Activated CD4-positive, alpha-beta T cell treated with anti-CD3 and anti-CD28 coated beads, Interleukin-2, amount 50 U/mL, for 48 hours (primary cell): ENCODE measurements at places on chromosomes 3 and 15.

GRCh38 chr15:34993412-34993811 is 5.3 kb upstream of the ZNF770 start:
- peak; percentile 24 for DNase-seq

DNA sequence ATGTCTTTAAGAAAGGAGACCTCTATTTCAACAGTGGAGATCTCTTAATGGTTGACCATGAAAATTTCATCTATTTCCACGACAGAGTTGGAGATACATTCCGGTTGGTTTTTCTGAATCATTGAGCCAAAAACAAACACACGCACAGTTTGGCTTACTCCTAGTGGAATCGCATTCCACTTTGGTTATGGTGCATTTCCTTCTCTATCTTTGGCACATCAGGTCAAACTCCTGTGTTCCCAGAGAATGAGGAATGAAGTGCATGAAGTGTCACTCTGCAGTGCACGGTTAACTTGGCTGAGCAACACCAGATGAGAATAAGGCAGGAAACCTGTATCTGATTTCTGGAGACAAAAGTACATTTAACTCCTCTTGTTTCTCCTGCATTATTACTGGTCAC is 38.5 kb downstream of the HDC start:
- DNase-seq, result no peak

DNA sequence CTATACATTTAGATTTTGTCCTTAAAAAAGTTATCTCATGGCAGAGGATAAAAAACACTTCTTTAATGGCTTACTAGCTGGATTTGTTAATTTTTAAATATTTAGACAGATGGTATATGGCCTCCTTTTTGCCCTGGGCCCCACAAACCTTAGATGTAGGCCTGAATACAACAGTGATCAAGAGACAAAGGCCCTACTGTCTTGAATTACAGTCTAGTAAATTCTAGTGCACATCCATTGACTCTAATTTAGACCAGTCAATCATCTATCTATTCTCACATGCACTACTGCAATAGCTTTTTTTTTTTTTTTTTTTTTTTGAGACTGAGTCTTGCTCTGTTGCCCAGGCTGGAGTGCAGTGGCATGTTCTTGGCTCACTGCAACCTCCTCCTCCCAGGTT is 452.8 kb downstream of the FHIT start:
- DNase-seq, result no peak

DNA sequence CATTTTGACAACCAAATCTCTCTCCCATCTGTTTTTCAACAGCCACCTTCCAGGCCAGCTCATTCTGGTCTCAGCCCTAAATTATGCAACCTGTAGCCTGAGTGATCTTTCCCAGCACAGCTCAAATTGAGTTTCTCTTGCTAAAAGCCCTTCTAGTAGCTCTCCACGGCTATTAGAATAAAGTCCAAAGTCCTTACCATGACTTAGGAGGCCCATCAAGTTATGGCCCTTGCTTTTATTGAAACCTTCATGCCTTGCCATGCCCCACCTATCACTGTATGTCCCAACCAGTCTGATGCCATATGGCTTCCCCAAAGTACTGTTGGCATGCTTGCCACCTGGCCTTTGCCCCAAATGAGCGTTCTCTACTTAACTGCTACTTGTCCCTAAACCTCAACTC is 303.5 kb upstream of the GADL1 start:
- DNase-seq, result no peak

DNA sequence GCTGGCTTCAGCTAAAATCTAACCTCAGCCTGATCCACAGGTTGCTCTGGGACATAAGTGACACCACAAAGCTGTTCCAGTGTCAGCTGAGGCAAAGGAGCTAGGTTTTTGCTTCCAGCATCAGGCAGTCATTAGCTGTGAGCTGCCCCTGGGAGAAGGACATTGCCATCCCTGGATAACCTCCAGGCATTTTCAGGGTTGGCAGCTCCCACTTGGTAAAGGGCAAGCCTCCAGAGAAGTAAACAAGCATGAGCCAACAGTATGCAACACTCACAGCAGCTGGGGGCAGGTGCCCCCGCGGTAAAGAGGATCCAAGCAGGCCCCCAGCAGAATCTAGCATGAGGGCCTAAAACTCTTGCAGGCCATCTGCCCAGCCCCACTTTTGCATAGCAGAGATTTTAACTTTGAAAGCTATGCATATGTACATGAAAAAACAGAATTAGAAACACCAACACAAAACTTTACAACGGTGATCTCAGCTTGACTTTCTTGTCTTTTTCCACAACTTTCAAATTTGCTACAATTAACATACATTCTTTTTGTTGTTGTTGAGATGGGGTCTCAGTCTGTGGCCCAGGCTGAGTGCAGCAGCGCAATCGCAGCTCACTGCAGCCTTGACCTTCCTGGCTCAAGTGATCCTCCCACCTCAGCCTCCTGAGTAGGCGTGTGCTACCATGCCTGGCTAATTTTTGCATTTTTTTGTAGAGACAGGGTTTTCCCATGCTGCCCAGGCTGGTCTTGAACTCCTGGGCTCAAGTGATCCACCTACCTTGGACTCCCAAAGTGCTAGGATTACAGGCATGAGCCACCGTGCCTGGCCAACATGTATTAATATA is 83.8 kb upstream of the TPM1 start:
- DNase-seq, result no peak

GRCh38 chr3:69562020-69562419 is 176.1 kb upstream of the FRMD4B start:
- DNase-seq, result no peak

- no peak for DNase-seq
Observed at GRCh38 chr3:37945156-37945806, 45.3 kb upstream of the VILL start.

- no peak for DNase-seq
Observed at GRCh38 chr3:178482981-178483380, 53.3 kb upstream of the KCNMB2 start.

DNA sequence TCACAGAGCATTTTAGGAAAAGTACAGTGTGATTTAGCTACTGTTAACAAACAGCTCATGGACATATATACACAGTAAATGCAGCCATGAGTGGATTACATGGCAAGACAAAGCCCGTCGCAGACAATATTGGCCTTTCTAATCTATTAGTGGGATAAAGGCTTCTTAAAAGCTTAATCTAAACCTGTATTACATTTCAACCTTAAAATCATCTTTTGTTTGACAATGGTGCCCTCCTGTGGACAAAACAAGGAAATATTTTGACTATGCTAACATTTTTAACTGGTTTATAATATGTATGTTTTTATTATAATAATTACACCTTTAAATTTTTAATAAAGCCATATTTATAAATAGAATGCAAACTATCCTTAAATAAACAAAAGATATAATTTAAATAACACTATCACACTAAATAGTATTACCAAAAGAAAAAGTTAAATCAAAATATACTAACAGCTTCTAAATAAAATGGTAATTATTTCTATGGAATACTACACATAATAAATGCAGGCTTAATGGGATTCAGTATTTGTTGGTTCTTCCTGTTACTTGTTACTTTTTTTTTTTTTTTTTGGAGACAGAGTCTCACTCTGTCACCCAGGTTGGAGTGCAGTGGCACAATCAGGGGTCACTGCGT is 38.6 kb downstream of the TAFA4 start:
- DNase-seq, result no peak

DNA sequence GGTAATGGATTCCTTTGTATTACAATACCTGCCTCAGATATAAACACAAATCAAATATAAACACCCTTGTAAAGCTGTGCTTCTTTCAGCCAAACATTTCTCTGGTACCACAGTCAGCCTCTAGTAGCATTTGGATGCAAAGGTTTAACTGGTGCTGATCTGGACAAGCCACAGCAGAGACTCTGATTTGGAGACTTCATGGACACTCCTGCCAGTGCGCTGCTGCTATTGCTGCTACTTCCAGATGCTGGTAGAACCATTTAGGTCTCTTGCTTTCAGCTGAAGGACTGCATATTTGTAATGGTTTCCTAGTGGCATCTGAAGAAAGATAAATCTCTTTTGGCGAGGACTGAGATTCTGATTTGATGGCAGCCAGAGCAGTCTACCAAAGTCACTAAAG is 36.9 kb downstream of the NCK1 start:
- DNase-seq, result no peak

DNA sequence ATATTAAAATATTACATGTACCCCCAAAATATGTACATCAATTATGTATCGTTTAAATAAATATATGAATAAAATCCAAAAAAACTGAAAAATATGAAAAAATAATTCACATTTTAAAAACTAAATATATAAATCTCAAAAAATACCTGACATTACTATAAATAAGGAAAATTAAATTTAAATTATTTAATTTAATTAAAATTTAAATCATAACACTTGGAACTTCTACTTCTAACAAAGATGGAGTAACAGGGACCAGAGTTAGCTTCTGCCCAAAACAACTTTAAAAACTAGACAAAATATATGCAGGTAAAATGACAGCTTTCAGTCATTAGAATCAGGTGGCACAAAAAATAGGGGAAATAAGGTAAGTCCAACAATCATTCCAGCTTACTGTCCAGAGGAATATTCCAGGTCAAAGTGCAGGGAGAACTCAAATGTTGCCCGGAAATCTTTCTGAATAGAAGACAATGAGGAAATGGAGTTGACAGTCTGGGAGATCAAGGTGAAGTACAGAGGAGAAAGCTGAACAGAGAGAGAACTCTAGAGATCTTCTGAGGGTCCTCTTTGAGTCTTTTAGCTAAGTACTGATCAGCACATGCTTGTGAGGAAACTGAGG is 207.7 kb upstream of the ATP11B start:
- no peak for DNase-seq

GRCh38 chr3:134699141-134699711 is 48.4 kb upstream of the KY start:
- DNase-seq, result no peak

DNA sequence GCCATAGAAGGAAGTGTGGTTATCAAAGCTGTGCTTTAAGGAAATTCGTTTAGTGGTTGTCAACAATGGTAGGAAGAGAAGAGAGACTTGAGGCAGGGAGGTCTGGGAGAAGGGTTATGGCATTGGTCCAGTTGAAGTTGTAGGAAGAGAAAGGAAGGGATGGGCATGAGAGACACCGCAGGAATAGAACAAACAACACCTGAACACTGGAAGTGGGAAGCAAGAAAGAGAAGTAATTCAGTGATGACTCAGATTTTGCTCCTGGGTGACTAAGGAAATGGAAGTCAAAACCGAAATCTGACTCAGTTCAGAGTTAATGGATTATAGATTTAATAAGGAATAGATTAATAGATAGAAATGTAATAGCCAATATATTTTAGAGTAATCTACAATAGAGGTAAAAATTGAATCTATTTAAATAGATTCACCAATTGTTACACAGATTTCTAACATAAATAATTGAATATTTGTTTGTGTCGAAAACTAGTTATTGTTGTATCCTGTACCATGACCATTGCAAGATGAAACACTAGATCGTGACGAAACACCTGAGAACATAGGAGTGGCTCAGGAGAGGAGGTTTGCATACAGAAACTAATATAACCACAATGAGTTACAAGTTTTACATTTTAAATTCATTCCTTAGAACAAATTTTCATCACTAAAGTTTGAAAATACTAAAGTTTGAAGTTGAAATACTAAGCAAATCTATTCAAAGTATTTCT is 36.0 kb downstream of the THBS1 start:
- DNase-seq, result no peak

- no peak for DNase-seq
Observed at GRCh38 chr15:101145362-101145761, 106.5 kb downstream of the CHSY1 start.

DNA sequence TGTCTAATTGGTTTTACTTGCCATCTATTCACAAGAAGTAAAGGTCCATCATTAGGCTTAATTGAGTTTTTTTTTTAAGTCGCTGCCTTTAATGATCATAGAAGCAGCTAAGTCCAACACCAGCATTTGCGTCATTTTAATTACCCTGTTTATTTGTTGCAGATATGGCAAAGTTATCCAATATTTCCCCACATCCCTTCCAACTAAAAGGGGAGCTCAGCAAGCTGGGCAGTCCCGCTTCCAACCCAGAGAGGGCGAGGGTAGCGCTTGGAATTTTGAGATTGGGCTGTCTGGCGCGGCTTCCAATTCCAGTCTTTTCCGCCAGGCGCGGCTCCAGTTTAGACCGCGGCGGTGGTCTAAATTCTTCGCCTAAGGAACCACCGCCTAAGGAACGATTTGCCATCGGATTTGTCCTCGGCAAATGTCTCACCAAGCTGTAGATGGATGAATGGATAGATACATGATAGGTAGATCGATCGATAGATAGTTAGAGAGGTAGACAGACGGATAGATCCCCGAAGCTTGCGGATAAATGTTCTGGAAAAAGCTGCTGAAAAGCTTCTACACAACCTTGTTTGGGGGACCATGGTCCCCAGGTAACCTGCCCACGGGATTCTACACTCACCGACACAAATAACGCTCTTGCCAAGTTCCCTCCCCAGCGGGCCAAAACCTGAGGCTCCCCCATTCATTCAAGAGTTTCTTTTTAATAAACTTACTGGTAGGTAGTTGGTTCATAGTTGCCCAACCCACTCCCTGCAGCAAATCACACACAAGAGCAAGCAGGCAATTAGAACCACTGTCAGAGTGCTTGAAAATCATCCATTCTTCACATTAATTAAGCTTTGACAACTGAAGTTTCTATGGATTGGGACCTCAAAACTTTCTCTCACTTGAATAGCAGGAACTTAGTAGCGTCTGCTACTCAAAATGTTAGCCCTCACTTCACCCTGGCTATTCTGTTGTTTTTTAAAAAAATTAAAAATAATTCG is 49.1 kb downstream of the ZIC4 start:
- no peak for DNase-seq

GRCh38 chr3:72272356-72272755 is 487.4 kb upstream of the PROK2 start:
- DNase-seq, result no peak

DNA sequence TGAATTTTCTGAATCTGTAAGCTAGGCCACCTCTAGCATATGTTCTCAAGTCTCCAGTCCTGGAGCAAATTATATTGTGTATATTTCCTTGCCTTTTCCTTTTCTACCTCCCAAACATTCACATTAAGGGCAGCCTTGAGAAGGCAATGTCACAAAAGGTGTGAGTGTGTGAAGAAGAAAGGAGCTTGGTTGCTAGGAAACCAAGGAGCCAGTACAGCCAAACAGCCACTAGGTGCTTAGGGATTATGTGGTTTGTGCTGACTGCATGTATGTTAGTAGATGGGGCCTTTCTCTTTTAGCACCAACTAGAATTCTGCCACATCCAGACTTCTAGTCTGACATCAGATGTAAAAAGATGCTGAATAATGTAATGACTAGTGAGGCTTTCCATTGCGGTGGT is 118.8 kb upstream of the DAZL start:
- DNase-seq, result no peak
